ENCODE measurements at places on chromosomes 2 and 18.

- DNase-seq, result no peak
These were observed 12.0 kb upstream of the ZNF396 start for GRCh38 chr18:35389095-35389618.

- no peak for DNase-seq
These were observed 763 bp downstream of the CCDC141 start for GRCh38 chr2:179049203-179049545.

- no peak for DNase-seq
These were observed 155.1 kb upstream of the RASGRP3 start for GRCh38 chr2:33321236-33321771.

GRCh38 chr2:158144914-158145625, 43.4 kb downstream of the UPP2 start:
- no peak for DNase-seq

- no peak for DNase-seq
These were observed 121.3 kb downstream of the CDC42EP3 start for GRCh38 chr2:37550190-37550589.

DNA sequence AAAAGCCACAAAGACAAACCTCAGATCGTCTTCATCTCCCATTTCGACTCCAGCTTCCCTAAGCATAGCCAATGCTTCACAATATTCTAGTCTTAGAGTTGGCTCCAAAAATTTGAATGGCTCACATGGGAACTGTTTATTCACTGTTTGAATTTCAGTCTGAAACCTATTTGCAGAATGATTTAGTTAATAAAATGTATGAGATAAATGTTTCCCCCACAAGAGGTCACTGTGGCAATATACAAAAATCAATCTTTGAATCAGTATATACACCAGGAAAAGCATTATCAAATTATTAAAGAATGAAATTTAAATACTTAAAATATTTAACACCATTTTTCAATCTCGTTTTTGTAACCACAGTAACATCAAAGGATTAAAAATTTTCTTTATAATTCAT, 40.0 kb upstream of the MCM6 start:
- DNase-seq, result no peak

GRCh38 chr2:165371356-165371755, 98.1 kb upstream of the CSRNP3 start:
- no peak for DNase-seq

GRCh38 chr2:164458792-164459191, 162.5 kb downstream of the GRB14 start:
- no peak for DNase-seq

DNA sequence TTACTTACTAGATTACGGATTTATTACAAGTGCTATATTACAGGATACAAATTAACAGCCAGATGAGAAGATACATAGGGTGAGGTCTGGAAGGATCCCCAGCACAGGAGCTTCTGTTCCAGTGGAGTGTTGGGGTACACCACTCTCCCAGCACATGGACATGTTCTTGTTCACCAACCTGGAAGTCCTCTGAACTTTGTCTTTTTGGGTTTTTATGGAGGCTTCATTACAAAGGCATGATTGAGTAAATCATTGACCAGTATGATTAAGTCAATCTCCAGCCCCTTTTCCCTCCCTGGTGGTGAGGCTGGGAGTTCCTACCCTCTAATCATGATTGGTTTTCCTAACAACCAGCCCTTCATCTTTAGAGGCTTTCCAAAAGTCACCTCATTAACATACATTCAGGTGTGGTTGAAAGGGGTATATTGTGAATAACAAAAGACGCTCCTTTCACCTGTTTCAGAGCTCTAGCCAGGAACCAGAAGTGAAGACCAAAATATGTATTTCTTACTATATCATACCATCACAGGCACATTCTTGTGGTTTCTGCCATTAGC, 38.3 kb downstream of the APLF start:
- no peak for DNase-seq

GRCh38 chr2:64943387-64944150, 45.6 kb upstream of the SLC1A4 start:
- DNase-seq, result no peak

DNA sequence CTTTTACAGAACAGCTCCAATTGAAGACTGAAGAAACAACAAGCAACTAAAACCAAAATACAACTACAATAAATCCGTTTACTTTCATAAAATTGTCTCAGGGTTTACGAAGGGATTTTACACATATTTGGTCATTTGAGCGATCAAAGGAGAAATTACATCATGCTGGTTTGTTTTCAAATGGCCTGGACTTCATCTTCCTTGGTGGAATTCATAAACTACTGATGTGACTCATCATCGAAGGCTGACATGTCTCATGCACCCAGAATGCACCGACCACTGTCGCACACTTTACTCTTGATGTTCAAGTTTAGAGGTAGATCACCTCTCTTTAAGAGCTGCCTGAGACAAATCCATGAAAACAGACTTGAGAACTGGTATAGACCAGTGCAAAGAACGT, 25.6 kb upstream of the PMAIP1 start:
- DNase-seq, result no peak

DNA sequence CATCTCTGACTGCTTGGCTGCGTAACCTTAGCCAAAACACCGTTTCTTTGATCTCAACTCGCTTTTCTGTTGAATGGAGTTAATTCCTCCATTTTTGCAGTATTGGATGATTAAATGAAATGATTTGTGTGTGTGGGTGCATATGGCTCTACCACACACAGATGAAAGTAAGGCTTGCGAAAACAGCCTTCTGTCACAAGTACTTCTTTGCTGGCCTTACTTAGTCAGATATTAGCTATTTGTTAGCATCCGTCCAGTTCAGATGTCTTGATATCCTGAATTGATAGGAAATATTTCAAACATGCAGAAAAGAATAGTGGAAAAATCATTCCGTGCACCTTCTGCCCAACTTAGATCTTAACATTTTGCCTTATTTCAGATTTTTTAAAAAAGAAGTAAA, 21.8 kb downstream of the NCOA1 start:
- DNase-seq, result no peak

GRCh38 chr2:50766058-50766457, 265.9 kb downstream of the NRXN1 start:
- no peak for DNase-seq

- DNase-seq, result peak; percentile 30
These were observed 62.3 kb upstream of the CCDC195 start for GRCh38 chr2:224778474-224778877.

GRCh38 chr18:58593938-58594337, 35.0 kb downstream of the ALPK2 start:
- no peak for DNase-seq

GRCh38 chr2:118049816-118050140, 35.9 kb upstream of the CCDC93 start:
- DNase-seq, result no peak

DNA sequence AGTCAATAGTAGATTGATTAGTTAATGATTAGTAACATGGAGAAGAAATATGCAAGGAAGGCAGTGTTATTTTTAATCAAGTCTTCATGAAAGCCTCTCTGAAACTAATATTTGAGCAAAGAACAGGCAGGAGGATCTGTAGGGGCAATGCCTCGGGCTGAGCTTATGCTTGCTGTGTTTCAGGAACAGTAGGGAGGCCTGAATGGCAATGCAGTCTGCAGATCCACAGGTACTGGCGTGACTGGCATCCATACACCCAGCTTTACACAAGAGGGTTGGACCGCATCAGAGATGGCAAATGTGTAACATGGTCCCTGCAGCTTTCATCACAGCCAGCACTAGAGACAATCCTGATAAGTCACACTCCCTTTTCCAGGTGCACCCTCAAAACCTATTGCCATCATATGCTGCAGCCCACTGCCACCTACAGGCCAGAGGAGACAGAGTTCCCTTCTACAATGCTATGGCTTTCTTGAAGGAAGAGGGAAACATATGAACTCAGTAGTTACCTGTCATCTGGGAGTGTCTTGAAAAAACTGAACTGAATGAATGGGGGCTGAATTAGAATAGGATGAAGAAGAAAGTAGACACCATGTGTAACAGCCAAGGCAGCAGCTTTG, 582.4 kb upstream of the RAB6C start:
- no peak for DNase-seq

DNA sequence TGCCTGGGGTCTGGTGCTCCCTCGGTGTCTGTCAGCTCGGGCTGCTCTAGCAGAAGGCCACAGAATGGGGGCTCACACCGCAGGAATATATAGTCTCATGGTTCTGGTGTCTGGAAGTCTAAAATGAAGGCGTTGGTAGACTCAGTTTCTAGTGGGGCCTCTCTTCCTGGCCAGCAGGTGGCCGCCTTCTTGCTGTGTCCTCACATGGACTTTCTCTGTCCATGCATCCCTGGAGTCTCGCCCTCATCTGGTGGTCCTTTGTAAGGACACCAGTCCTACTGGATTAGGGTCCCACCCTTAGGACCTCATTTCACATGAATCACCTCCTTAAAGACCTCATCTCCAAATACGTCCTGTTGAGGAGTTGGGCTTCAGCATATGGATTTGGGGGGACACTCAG, 65.7 kb downstream of the RRM2 start:
- no peak for DNase-seq

DNA sequence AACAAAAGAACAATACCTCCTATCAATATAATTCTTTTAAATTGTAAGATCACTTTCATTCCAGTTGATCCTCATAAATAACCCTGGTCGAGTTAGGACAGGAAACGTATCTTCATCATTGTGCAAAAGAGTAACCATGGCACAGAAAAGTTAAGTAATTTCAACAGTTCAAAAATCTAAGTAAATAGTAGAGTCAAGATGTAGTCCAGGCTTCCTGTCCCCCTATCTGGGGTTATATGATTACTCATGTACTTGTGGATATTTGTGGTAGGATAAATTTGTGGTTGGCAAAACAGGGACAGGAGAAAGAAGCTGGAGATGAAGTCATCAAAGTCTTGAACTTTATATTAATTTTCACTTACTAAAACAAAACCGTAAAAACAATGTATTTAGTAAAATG, 772.6 kb downstream of the TSN start:
- no peak for DNase-seq

DNA sequence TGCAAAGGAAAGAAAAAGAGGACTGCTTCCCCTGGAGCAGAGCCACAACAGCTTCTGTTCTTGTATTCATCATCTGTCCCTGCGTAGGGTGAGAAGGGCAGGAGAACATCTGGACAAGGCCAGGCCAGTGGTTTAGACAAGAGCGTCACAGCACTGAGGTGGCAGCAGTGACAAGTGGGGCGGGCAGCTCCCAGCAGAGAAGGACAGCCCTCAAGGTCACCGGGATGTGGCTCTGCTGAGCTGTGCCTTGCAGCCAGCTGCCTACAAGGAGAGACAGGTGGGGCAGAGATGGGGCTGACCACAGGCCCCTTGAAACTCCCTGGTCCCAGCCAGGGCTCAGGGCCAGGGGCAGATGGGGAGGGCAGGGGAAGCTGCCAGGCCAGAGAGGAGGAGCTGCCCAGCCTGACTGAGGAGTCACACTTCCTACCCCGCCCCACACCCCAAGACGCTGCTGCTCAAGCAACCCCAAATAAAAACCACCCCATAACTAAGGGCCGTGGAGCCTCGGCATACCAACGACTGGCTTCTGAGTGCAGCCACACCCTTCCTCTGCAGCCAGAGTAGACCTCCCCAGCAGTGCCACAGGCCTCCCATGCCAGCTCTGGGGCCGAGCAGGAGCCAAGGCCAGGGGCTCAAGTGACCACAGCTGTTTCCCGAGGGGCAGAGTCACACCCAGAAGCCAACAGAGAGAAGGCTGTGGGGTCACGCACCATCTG, 5.4 kb downstream of the RAB11FIP5 start:
- no peak for DNase-seq

DNA sequence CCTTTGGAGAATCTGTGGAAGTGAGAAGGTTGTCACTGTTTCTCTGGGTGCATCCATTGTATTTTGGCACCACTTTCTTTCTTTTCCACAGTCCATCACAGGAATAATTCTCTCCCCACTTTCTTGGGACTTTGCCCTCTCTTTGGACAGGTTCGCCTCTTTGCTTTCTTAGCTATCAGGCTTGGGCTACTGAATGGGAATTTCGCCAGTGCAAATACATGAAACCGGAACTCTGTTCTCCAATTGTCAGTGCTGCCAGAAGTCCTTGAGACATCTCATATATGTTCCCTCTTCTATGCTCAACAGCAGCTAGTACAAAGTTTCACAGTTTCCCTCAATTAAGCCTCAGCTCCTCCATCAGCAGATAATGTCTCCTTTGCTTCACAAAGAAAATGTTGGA, 76.2 kb downstream of the NABP1 start:
- no peak for DNase-seq
